Stimulated activated effector memory CD8-positive, alpha-beta T cell treated with anti-CD3 and anti-CD28 coated beads, Interleukin-12 subunit alpha, Interleukin-12 subunit beta, amount 100 ng/mL, for 72 hours (primary cell): ENCODE measurements at places on chromosomes 12 and 14.

- DNase-seq, result no peak
Observed at GRCh38 chr14:38279572-38279971, 23.7 kb upstream of the CLEC14A start.

GRCh38 chr14:94098326-94098992, 12.1 kb upstream of the IFI27 start:
- no peak for DNase-seq

GRCh38 chr12:4049298-4050080, 176.3 kb upstream of the PARP11 start:
- DNase-seq, result no peak

GRCh38 chr12:53717319-53717718, 9.9 kb downstream of the CALCOCO1 start:
- no peak for DNase-seq
